ENCODE measurements at places on chromosomes 7 and 10.

GRCh38 chr10:8325024-8325980 lies 270.8 kb downstream of the GATA3 start:
- DNase-seq: no peak

GRCh38 chr10:33032654-33033151 lies 74.7 kb upstream of the ITGB1 start:
- no peak for DNase-seq

DNA sequence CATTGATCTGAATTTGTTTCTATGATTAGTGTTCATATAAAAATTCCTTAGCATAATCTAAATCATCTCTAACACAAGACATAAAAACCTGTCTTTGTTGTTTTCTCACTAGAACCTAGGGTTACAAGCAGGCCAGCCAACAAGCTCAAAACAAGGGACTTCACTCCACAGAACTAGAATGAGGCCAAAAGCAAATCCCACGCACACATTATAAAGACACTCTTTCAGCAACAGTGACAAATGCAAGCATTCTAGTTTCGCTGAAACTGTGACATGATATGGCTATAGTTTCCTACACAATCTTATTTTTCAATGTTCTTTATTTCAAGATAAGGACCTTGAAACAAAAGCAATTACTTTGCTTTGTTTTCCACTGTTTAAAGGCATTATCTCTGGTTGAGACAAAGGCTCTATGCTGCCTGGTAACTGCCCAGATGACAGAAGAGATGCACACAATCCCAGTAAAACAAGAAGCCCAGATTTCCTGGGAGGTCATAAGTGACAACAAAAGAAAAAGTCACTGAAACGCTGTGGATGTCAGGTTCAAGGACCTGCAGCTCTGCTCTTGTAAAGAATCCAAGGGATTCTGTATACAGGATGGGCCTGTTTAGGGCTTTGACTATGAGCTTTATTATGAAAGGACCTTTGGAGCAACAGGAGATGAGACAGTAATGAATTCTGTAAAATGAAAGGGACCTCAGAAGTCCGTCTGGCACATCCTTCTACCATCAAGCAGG lies 105.3 kb downstream of the SORCS1 start:
- no peak for DNase-seq

DNA sequence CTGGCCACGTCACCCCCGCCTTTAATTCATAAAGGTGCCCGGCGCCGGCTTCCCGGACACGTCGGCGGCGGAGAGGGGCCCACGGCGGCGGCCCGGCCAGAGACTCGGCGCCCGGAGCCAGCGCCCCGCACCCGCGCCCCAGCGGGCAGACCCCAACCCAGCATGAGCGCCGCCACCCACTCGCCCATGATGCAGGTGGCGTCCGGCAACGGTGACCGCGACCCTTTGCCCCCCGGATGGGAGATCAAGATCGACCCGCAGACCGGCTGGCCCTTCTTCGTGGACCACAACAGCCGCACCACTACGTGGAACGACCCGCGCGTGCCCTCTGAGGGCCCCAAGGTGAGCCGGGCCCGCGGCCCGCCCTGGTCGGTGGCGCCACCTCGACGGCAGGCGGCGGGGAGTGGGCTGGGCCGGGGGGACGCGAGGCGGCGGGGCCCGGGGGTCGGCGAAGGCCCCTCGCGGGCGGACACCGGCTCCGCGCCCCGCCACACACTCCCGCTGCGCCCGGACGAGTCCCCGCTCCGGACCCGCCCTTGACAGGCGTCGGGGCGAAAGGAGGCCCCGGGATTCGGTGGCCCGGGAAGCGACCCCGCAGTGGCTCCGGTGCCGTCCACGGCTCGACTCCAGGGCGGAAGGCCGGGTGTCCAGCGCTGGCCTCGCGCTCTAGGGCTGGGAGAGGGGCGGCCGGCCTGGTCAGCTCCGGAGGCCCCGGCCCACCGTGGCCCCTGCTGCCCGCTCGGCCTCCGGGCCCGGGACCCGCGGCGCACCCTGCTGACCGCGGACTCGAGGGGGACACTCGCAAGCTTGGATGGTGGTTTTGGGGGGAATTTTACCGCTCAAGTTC lies 557 bp downstream of the BAG3 start:
- no peak for DNase-seq

DNA sequence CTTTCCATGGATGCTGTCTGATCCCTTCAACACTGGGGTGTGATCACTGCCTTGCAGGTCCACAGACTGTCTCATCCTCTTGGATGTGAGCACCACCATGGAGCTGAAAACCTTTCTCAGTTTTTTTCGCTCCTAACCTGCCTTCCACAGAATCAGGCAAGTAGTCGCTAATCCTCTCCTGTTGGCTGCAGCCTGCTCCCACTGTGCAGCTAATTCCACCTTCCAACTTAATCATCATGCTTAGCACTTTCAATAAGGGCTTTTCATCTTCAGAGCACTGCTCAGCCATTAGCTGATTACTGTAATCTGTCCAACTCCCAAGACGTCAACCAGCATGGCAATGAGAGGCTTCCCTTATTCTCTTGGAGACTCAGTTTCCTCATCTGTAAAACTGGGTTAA lies 15.1 kb upstream of the CDH23 start:
- no peak for DNase-seq

DNA sequence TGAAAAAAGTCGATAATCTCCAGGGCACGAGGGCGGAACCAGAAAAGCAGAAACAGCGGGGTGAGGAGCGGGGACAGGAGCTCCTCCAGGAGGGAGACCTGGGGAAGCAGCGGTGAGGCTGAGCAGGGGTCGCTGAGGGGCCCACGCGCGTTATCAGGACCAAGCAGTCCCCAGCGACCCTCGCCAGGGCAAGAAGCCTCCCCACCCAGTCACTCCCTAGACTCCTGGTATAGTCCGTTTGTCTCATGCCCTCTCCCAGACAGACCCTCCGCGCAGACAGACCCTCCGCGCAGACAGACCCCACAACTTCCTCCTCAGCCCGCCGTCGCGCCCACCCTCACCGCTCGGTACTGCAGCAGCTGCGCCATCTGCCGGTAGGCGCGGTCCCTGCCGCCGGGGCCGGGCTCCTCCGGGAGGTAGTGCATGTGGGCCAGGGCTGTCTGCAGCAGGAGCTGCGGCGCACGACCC lies 6.3 kb downstream of the ATG9B start:
- peak; percentile 63 for DNase-seq

GRCh38 chr10:105974803-105975456 lies 1189.6 kb downstream of the SORCS1 start:
- DNase-seq: no peak

DNA sequence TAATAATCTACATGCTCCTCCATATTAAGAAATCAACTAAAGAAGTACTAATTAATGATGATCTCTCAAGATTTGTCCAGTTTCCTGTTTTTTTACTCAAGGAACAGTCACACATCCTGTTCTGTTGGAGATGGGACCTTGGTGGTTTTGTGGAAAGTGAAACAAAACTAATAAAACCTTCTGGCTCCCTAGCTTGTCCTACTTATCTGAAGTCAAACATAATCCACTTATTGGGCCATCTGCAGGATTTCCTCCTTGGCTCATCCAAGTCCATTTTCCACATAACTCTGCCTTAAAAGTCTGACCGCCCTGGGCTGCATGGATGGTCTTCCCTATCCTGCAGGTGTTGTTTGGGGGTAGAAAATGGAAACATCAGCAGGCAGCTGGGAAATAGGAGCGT lies 39.4 kb upstream of the TARP start:
- no peak for DNase-seq

GRCh38 chr7:2044883-2045471 lies 187.8 kb downstream of the MAD1L1 start:
- no peak for DNase-seq

DNA sequence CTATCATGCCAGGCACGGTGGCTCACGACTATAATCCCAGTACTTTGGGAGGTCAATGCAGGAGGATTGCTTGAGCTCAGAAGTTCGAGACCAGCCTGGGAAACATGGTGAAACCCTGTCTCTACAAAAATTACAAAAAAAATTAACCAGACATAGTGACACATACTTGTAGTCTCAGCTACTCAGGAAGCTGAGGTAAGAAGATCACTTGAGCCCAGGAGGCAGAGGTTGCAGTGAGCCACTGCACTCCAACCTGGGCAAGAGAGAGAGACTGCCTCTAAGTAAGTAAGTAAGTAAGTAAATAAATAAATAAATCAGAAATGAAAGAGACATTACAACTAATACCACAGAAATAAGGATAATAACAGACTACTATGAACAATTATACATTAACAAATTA lies 36.2 kb downstream of the PDLIM1 start:
- no peak for DNase-seq

GRCh38 chr10:100730725-100731406 lies 14.5 kb upstream of the PAX2 start:
- no peak for DNase-seq

DNA sequence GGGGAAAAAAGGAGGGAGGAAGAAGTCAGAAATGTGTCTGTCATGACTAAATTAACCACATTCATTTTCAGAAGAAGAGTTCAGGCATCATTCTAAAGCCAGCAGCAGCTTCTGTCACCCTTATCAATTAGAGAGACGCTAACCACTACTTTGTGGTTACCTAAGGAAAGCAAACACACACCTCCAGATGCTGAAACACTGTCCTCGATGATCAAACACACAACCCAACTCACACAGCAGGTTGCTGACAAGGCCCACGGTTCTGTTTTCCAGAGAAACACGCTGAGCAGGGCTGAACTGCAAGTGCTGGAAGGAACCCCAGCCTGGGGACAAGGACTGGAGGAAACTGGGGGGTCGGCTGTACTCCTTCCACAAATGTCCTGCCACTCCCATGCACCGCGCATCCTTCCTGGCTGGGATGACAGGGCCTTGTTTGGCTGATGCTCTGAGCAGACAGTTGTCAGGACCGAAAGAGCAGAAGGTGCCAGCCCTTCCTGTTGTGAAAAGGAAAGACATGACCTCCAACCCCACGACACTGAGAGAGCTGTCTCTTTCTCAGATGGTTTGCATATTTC lies 36.6 kb downstream of the PRKCQ start:
- DNase-seq: peak; percentile 19

- no peak for DNase-seq
These were observed 120.1 kb downstream of the NEURL1 start for GRCh38 chr10:103613616-103614015.

DNA sequence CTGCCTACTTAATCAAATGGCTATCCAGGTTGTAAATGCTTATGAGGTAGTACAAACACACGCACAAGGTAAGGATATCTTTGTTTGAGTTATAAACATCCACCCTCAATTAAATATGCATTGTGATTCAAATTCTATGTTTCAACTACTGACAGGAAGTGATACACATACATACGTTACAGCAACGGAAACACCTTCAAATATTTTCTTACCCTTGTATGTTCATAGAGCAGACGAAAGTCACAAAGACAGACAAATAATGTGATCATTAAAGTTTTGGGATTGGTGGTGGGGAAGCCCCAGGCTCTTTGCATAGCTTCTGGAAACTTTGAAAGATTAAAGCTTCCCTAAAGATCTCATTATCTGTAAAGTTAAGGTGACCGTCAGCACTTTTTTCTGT lies 521.0 kb downstream of the PARD3 start:
- DNase-seq: no peak

DNA sequence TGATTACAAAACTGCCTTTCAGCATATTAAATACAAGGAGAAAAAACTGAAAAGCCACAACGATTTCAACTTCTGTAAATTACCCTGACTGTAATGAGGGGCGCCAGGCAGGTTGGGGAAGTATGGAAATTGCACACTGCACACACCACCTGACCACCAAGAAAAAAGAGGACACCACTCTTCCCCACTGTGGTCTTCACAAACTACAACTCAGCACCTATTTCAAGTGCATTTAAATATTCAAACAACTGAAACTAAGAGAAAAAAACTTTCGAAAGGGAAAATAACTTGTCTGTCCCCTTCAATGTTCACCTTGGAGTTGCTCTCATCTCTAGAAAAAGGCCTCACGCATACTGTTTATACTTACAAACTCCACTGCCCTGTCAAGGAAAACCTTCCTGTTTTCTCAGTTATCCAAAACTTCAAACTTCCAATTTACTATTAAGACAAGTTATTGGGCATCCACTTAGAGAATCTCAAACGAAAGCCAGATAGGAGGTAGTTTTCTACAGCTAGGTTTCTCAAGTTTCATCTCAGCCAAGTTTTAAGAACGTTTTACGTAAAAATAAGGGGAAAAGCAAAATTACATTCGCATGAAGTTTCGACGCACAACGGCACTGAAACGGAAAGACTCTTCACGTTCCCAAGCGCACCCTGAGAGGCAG lies 1.4 kb downstream of the LARP4B start:
- DNase-seq: no peak

GRCh38 chr10:13801156-13801906 lies 214.6 kb downstream of the PRPF18 start:
- no peak for DNase-seq

DNA sequence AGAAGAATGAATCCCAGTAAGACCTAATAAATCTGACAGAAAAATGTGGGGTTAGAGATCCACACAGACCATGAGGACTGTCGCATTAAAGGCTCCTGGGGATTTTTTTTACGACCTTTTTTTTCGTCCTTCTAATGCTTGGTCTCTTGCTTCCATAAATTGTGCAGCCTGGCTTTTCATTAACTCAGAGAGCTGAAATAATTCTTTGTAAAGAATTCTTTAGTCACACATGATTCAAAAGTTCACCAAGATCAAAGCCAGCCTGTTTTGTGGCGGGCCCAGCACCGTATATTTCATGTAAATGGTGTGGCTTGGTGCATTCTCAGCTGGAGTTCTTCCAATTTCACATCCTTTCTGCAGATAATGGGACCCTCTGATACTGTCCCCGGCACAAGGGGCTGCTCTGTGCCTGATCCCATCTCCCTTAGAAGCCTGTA lies 206.6 kb upstream of the BMPER start:
- no peak for DNase-seq

All from activated CD4-positive, CD25-positive, alpha-beta regulatory T cell treated with anti-CD3 and anti-CD28 coated beads, Interleukin-2, amount 50 U/mL, for 16 hours (primary cell).